ENCODE measurements at places on chromosomes 3 and 15.

GRCh38 chr15:72285927-72286516 lies 13.7 kb upstream of the PARP6 start:
- DNase-seq: peak; percentile 37

- no peak for DNase-seq
Measured at GRCh38 chr3:71035314-71035713, 548.2 kb downstream of the FOXP1 start.

DNA sequence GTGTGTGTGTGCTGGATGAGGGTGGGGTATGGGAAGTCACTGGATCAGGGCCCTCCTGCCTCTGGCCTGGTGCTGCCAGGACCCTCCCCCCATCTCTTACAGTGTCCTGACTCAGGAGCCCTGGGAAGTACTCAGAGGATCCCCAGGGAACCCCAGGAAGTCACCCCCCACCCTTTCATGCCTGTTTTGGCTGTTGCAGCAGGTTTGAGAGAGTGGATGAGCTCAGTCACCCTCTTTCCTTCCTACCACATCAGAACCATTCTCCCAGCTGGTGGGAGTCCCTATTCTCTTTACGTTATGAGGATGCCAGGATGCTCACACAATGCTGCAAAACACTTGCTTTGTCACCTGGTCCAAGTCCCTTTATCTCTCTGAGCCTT lies 59.0 kb downstream of the BDH1 start:
- no peak for DNase-seq

DNA sequence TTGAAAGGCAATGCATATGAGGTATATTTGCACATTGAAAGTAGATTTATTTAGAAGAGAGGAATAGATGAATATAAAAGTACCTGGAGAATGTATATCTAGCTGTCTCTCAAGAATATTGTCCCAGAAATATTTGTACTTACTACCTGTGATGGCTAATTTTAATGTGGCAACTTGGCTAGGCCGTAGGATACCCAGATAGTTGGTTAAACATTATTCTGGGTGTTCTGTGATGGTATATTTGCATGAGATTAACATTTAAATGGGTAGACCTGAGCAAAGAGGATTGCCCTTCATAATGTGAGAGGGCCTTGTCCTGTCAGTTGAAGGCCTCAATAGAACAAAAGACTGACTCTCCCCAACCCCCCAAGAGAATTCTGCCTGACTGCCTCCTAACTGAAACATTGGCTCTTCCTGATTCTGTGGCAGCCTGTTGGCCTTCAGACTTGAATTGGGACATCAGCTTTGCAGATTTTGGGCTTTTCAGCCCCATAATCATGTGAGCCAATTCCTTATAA lies 69.4 kb upstream of the FILIP1L start:
- no peak for DNase-seq

GRCh38 chr3:98980915-98981596 lies 79.6 kb upstream of the DCBLD2 start:
- peak; percentile 65 for DNase-seq

DNA sequence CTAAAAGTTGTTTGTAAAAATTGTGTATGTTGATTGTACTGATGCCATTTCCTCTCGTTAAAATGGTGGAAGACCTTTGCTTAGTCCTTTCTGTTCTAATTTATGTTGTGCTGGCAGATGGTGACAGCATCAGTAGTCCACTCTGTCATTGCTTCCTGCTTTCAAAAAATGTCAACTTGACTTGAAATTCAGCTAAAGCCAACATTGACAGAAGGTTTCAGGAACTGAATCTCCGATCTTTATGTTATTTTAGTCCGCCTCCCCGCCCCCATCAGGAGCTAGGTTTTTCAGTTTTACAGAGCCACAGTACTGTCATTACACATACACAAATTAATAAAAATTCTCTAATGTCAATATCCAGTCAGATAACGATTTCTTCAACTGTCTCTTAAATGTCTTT lies 1.5 kb downstream of the CEP63 start:
- DNase-seq: no peak

GRCh38 chr3:24264748-24265158 lies 229.9 kb downstream of the THRB start:
- DNase-seq: peak; percentile 43

DNA sequence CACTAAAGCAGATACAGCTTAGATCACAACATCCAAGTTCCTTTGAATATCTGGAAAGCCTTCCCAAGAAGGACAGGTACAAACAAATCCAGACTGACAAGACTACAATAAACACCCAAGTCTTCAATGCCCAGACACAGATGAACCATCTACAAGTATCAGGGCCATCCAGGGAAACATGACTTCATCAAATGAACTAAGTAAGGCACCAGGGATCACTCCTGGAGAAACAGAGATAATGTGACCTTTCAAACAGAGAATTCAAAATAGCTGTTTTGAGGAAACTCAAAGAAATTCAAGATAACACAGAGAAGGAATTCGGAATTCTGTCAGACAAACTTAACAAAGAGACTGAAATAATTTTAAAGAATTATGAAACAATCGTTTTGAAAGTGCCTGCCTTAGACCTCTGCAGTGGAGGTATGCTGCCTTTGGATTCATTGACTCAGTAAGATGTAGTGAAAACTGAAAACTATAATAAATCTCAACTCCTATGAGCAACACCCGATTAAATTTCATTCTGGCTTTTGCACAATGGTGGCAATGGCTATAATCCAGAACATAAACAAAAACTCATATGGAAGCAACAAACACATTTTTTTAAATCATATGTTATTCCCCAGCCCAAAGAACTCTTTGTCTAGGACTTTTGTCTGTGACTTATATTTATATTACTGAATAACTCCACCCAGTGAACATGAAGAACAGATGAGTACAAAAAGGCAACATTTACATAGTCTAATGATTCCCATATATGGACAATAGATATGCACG lies 12.6 kb upstream of the COL8A1 start:
- peak; percentile 12 for DNase-seq

GRCh38 chr15:38920966-38921365 lies 356.4 kb upstream of the RASGRP1 start:
- DNase-seq: no peak

GRCh38 chr3:189664311-189664710 lies 33.1 kb downstream of the TP63 start:
- peak; percentile 88 for DNase-seq

DNA sequence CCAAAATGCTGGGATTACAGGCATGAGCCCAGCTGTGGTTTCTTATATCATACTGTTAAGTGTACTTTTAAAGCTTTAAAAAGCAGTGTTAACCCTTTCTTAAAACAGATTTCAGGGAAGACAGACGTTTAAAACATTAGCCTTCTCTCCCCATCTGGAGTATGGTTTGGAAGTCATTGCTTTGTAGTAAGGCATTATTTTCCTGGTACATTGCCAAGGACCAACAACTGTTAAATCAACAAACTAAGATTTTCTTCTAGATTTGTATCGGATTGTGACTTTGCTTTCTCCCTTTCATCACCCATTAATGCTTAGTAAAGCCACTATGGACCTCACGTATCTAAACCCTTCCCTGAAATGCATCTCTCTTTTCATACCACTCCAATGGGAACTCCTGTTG lies 50.5 kb downstream of the UBE2E1 start:
- no peak for DNase-seq

- DNase-seq: no peak
Measured at GRCh38 chr15:31171731-31172130, 70.2 kb upstream of the TRPM1 start.
